ENCODE measurements at places on chromosomes 1 and 21.

DNA sequence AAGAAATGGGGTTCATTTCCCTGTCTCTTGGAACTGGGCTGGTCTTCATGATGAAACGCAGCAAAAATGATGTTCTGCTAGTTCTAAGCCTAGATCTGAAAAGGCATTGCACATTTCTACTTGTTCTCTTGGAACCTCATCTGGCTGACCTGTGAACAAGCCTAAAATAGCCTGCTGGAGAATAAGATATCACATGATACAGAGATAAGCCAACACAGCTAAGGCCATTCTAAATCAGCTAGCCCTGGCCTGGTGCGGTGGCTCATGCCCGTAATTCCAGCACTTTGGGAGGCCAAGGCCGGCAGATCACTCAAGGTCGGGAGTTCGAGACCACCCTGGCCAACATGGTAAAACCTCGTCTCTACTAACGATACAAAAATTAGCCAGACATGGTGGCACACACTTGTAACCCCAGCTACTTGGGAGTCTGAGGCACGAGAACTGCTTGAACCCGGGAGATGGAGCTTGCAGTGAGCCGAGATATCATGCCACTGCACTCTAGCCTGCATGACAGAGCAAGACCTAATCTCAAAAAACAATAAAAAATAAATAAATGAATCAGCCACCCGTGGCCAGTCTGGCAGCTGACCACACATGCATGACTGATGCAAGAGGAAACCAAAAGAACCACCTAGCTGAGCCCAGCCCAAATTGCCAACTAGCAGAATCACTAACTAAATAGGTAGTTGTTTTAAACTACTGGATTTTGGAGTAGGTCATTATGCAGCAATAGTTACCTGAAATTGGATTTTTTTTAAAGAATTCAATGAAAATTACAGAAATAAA, 18.0 kb downstream of the CD244 start:
- no peak for DNase-seq

GRCh38 chr1:159864262-159864661, 1.8 kb upstream of the VSIG8 start:
- DNase-seq, result no peak

DNA sequence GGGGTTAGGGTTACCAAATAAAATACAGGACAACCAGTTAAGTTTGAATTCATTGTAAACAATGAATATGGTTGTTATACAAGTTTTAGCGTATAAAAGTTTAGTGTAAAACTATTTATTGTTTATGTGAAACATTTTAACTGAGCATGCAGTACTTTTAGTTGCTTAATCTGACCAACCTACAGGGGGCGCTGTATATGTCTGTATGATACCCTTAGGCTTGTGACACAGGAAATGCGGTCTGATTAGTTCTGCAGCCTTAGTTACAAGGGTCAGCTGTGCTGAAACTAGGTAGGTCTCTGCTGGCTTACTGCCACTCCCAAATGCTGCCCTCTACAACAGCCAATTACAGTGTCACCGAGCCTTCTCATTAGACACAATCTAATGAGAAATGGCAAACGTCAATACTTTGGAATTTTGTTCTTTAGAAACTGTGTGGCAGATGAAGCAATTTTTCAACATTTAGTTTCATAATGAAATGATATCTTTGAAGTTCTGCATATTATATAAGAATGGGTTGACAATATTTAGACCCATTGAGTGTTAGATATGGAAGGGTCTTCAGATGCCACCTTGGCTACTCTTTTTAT, 56.2 kb downstream of the NTNG1 start:
- DNase-seq, result no peak

GRCh38 chr1:89844860-89845259, 24.0 kb downstream of the LRRC8D start:
- no peak for DNase-seq

DNA sequence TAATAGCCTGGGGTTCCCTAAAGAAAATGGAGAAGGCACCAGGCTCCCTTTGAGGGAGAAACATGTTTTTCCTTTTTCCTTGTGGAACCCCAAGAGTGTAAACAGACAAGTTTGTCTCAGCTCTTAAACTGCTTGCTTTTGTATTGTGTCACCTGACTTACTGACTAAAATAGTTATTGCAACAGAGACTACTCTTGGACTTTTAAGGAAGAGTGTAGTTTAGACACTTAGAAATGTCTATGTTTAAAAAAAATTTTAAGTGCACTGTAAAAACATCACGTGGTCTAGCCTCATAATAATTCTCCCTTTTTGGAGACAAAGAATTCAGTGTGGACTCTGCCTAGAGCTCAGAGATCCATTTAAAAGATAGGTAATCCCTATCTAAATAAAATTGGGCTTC, 141.1 kb downstream of the TRIM33 start:
- no peak for DNase-seq

DNA sequence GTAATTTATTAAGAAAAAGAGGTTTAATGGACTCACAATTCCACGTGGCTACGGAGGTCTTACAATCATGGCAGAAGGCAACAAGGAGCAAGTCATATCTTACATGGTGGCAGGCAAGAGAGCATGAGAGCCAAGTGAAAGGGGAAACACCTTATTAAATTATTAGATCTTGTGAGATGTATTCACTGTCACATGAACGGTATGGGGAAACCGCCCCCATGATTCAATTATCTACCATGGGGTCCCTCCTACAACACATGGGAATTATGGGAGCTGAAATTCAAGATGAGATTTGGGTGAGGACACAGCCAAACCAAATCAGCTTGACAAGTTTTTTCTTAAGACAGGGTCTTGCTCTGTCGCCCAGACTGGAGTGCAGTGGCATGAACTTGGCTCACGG, 14.3 kb downstream of the DAP3 start:
- no peak for DNase-seq

DNA sequence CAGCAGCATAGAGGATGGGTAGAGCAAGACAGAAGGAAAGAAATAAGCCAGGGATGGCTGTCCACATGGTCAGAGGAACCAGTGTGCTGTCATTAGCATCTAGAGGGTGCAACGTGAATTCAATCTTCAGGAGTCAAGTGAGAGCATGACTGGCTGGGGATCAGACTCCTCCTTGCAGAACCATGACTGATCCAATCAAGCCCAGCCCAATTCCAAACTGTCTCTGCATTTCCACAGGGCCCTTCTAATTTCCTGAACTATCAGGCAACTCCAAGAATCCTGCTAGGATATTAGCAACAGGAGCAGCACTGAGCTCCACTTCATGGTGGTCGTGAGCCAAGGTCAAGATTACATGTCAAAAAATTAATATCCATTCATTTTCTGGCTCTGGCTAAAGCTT, 166.8 kb upstream of the CAMK1G start:
- no peak for DNase-seq
